ENCODE measurements at places on chromosomes 1 and 21.

DNA sequence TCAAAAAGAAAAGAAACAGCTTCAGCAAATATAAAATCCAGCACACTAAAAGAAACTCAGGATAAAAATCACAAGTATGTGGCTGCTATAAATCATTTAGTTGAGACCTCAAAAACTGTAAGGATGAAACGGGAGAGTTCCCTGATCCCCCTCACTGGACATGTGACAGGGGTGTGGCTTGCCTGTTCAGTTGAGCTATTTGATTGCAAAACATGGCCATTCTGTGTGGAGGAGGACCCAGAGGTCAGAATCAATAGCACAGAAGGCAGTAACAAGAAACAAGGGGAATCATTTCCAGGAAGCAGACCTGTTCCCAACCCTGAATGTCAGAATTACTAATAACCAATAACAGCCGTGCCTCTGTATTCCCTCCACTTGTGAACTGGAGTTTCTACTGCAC is 27.9 kb downstream of the RBM11 start:
- no peak for DNase-seq

DNA sequence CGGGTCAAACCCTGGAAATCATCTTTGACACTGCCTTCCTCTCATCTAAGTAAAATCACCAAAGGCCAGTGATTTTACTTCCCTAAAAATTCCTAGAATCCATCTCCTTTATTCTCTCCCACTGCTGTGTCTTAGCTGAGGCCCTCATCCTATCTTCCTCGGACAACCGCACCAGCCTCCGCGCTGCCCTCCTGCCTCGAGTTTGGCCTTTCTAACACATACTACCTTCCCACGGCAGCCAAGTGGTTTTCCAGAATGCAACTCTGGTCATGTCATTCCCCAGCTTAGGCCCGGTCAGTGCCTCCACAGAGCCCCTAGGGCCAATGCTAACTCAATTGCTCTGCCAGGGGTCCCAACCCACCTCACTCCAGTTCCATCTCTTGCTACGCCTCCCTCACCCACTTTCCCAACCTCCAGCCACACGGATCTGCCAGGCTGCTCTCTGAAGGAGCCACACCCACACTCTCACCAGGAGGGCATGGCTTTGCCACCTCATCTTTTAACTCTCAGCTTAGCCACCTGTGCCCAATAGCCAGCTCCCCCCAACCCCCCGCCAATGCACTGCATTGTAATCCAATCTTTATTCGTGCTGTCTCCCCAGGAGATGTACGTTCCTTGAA is 6.8 kb downstream of the TMEM9 start:
- no peak for DNase-seq

DNA sequence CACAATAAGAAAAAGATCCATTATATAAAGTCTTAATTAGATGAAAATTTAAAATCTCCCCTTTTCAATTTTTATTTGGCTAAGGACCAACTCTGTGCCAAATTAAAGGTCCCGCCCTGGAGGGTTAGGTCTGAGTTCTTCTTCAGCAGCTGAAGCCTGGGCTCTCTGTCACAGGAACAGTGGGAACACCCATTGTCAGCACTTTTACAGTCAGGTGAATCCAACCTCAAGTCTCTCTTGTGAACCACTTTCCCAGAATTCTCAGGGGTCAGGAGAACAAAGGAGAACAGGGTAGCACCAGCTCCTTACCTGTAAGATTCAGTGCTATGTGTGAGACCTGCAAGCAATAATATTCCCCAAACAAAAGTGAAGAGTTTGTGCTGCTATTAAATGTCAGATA is 25.1 kb upstream of the HJV start:
- no peak for DNase-seq

DNA sequence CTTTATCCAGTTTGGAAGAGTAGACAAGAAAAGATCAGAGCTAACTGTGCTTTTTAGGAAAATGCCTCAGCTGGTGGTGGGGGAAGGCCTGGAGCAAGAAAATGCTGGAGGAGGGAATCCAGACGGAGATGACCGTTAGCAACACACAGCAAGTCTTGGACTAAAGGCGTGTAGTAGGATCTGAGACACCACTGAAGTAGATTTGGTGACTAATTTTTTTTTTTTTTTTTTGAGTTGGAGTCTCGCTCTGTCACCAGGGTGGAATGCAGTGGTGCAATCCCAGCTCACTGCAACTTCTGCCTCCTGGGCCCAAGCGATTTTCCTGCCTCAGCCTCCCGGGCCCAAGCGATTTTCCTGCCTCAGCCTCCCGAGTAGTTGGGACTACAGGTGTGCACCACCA is 41.2 kb downstream of the LPAR3 start:
- DNase-seq = no peak

GRCh38 chr1:75668813-75669212 is 55.7 kb upstream of the ACADM start:
- DNase-seq = no peak

- no peak for DNase-seq
These were observed 219.4 kb downstream of the LRRC7 start for GRCh38 chr1:69787151-69787550.

DNA sequence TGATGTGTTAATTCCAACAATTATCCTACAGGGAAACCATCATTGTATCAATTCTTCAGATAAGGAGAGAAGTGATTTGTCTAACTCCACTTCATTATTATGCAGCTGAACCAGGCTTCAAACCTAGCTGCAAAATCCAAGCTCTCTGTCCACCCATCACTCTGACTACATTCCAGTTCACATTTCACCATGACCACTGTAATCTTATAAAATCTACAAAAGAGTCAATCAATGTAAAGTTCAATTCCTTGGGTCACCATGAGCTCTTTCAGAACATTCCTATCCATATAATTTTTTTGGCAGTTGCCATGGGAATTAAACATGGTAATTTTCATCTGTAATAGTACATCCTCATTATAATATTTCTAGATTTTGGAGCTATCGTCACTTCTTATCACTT is 100.9 kb downstream of the PLPPR5 start:
- no peak for DNase-seq

Measured in left kidney (tissue), 8 donors.